Stimulated activated CD4-positive, alpha-beta T cell treated with anti-CD3 and anti-CD28 coated beads, Interleukin-1b, Interleukin-23, amount 100 ng/mL, for 24 hours (primary cell): ENCODE measurements at places on chromosomes 7 and 10.

GRCh38 chr10:48923748-48924147 is 15.9 kb downstream of the LRRC18 start:
- DNase-seq: no peak

DNA sequence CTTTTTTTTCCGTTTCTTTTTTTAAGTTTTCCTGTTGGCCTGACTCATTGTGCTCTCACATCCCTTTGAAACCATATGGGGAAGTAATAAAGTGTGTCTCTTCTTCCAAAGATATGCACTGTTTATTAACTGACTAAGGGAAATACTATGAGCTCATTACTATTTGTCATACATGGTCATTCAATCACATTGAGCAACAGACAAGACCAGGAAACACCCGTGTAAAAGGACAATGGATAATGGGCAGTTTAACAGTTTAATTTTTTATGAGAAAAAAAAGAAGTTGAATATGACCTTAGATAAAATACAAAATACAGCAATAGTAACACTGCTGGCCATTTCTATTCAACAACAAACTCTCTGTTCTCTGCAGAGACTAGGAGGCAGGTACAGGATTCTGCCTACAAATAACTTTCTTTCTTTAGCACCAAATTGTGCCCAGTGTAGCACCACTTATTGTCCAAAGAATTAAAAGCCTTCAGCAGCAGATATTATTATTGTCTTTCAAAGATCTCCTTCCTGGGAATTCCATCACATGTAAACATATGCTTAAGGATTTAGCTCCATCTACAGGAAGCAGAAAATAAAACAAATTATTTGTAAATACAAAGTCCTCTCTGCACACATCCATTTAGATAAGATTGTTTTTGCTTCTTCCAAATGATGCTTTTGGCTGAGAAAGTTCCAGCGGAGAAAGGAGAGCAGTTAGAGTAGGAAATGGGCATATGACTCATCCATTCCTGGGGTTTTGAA is 55.0 kb upstream of the AKR1E2 start:
- no peak for DNase-seq

GRCh38 chr10:488081-488932 is 201.2 kb downstream of the DIP2C start:
- no peak for DNase-seq

DNA sequence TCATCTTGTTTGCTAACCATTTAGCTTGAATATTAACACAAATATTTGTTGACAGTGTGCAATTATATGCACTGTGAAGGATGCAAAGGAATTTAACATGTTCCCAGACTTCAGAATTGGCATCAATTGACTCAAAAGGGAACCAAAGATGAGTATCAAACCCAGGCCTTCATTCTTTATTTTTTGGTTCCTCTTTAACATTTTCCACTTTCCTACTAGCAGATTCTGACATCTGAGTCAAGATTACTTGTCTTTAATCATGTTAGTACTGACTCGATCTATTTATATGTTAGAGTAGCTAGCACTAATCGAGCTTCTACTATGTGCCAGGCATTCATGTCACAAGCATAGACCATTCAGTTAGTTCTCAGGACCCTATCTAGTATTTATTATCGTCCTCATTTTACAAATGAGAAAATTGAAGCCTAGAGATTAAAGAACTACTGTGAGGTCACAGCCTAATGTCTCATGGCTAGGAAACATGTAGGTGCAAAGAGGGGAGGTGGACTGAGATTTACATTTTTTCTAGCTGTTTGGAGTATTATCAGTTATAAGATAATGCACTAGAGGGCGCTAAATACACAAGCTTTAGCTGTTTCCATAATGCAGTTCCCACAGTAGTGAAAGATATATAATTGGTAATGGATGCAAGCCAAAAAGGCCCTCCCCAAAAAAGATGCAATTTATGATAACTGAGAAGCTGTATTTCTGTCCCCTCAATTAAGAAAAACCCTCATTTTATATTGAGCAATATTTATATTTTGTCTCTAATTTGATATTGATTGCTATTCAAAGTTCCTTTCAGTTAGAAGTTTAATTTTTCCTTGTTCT is 32.9 kb upstream of the KMT2E start:
- DNase-seq: no peak

DNA sequence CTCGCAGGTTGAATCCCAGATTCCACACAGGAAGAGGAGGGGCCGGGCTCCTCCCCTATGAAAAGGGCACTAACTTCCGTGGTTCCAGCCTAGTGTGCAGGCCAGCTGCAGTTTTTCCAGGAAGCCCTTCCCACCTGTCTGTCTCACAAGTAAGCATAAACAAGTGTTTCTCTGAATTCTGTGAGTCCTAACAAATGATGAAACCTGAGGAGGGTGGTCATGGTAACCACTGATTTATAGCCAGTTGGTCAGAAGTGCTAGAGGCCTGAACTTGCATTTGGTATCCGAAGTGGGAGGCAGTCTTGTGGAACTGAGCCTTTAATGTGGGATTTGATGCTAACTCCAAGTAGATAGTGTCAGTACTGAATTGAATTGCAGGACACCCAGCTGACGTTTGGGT is 54.7 kb upstream of the STEAP4 start:
- no peak for DNase-seq

- no peak for DNase-seq
Observed at GRCh38 chr7:54678763-54679489, 80.1 kb downstream of the SEC61G start.

- DNase-seq: no peak
Observed at GRCh38 chr10:77546042-77546441, 91.6 kb downstream of the KCNMA1 start.

DNA sequence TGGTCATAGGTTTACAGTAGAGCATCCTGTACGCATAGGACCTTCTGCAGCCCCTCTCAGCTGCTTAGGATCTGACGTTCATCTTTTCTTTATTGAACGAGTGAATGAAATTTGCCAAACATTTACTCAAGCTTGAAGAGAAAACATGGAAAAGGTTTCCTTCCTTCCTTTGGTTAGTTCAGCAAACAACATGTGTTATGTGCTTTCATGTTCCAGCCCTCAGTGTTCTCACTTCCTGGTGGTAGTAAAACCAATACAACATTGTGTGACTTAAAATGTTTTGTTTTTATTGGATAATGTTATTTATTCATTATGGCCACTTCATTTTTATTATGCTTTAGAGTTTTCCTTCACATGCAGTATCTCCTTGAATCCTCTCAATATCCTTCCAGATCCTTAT is 1.4 kb upstream of the CDCA7L start:
- DNase-seq: no peak

DNA sequence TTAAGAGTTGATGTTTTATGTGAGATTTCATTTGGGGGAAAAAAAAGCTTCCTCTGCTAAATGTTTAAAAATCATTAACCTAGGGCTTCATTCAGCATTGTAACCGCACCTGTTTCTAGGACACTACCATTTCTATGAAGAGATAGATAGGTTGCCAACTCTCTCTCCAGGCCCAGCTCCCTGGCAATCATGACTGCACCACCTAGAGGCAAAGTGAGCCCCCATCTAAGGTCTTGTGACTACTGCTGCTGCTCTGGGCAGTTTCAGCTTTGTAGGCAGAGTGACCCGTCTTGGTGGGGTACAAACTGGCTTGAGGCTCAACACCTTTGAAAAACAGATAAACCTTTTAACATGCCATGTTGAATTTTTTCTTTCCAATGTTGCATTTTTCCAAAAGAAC is 27.3 kb upstream of the MRC1 start:
- DNase-seq: no peak

GRCh38 chr10:100509241-100509840 is 10.3 kb downstream of the SEC31B start:
- no peak for DNase-seq

GRCh38 chr7:127652333-127653248 is 597 bp downstream of the SND1 start:
- DNase-seq: no peak

DNA sequence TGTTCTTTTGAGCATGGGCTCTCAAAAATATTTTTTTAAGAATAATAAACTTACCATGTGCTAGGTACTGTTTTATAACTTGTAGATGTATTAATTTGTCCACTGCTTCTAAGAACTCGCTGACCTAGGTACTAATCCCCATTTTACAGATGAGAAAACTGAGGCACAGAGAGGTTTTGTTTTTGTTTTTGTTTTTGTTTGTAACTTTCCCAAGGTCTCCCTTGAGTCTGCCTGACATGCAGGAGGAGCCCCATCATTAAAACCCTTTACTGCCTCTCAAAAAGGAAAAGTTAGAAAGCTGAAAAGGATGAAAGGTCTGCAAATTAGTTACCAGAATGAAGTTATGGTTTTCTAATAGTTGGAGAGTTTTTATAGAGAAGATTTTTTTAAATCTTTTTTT is 38.5 kb upstream of the AGBL3 start:
- no peak for DNase-seq

DNA sequence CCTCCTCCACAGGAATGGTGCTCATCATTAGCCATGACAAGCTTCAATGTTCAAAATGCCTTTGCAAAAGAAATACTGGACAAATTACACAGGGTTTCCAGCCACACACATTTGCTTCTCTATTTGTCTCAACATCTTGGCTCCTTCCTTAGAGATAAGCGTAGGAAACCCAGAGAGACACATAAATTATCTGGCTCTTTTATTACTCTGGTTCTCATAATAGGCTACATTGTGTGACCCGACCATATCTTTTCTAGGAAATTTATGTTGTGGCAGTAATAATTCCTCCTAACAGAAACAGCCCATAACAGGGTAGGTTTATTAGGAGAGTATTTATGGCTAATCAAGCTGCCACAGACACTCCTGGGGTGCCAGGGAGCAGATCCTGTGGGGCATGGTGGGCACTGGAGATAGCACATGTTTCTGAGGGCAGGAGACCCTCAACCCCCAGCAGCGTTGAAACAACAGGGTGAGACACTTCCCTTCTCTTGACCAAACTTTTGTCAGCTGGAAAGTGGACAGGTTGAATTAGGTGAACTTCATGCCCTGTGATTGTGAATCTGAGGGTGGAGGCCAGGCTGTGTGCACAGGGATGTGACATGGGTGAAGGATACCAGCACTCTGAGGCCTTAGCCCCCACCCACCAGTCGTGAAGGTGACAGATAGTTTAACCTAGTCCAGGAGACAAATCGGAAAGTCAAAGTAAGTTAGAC is 295.9 kb upstream of the ZNF32 start:
- DNase-seq: no peak

- DNase-seq: no peak
Observed at GRCh38 chr7:99258501-99258900, 14.1 kb upstream of the MYH16 start.

GRCh38 chr7:139132887-139133286 is 23.4 kb upstream of the ZC3HAV1 start:
- DNase-seq: no peak

DNA sequence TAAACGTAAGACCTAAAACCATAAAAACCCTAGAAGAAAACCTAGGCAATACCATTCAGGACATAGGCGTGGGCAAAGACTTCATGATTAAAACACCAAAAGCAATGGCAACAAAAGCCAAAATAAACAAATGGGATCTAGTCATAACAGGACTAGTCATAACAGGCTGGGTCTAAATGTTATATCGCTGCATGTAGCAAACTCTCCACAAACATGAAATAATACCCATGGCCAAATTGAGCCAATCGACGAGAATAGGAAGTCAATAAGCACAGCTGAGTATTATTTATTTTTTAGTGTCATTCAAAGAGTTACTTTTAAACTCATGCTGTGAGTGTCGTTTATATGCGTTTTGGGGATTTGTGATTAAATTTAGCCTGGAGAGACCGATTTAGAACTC is 225.1 kb downstream of the TFEC start:
- DNase-seq: no peak

DNA sequence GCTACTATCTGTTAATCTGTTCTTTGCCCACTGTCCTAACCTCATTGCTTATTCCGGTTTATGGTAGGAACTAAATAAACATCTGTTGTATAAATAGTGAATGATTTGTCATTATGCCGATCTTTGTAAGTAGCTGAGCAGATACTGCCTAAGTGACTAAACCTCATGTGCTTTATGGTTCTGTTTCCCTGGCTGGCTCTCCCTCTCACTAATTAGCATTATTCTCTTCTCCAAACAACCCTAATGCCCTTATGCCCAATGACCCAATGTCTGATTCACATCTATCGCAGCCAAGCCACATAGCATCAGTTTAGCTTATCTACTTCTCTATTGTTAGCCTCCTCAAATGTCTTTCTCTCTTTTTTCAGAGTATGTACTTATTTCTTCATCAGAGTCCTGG is 462.3 kb upstream of the POT1 start:
- no peak for DNase-seq

DNA sequence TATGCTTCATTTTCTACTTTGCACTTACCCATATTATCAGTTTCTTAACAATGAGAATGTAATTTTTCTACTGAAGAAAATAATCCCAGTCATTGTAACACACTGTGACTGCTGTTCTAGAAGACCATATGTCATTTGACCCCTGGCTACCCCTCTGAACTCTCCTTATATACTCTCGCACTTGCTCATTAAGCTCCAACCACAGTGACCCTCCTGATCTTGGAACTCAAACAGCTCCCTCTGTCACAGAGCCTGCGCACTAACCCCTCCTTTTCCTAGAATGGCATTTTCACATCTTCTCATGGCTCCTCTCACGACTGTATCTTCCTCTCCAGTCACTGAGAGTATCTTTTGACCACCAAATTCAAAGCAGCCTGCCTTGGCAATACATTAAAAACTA is 169.7 kb downstream of the CACNA2D1 start:
- no peak for DNase-seq

GRCh38 chr10:14601326-14601725 is 173.4 kb downstream of the FAM107B start:
- DNase-seq: no peak

GRCh38 chr10:112369495-112370423 is 4.2 kb upstream of the ACSL5 start:
- no peak for DNase-seq

DNA sequence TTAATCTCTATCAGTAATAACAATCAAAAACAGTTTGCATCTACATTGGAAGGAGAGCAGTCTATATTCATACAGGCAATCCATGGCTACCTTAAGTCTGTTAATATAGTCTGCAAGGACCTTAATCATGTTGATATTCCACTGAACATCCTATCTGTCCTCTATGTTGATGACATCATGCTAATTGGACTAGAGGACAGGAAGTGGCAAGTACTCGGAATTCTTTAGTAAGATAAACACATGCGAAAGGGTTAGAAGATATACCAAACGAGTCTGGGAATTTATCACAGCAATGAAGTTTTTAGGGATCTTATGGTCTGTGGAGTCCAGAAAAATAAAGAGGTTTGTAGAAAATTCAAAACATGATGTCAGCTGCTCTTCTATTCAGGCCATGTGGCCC is 11.3 kb upstream of the SAMD9L start:
- DNase-seq: no peak

GRCh38 chr10:75530299-75530698 is 98.9 kb downstream of the LRMDA start:
- DNase-seq: no peak
